GM12891 (cell line): ENCODE measurements at places on chromosomes 7 and 10.

DNA sequence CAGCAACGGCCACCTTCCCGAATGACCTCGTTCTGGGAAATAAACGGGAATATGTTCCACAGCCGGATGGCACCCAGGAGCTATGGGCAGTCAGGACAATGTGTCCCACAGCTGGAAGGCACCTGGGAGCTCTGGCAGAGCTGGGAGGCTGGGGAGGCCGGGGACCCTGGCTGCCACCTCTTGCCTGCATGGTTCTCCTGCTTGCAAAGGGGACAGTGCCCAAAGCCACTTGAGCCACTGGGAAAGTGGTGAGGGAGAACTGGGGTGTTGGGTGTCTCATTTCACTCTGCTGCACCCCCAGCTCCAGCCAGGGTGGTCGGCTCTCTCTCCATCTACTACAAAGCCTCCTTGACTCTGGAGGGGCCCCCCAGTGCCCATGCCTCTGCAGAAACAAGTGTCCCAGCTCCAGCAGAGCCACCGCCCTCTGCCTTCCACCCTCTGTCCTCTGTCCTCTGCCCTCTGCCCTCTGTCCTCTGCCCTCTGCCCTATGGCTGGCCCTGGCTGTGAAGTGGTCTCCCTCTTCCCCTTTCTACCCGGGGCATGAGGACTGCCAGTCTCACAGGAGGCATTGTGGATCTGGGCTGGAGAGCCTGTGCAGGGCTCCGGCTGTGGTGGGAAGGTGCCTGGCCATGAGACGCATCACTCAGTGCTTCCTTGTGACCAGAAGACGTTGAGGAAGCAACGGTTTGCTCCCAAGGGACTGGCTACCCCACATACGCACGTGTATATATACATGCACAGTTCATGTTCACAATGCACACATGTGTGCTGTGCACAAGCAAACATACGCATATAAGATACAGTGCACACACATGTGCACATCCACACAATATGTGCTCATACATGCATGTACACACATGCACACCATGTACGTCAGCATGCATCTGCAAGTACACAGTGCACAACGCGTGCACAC lies 21.5 kb upstream of the INPP5A start:
- no peak for DNase-seq

GRCh38 chr10:683448-684071 lies 5.9 kb downstream of the DIP2C start:
- DNase-seq, result no peak

GRCh38 chr7:100670074-100670473 lies 3.5 kb upstream of the GNB2 start:
- DNase-seq, result no peak

DNA sequence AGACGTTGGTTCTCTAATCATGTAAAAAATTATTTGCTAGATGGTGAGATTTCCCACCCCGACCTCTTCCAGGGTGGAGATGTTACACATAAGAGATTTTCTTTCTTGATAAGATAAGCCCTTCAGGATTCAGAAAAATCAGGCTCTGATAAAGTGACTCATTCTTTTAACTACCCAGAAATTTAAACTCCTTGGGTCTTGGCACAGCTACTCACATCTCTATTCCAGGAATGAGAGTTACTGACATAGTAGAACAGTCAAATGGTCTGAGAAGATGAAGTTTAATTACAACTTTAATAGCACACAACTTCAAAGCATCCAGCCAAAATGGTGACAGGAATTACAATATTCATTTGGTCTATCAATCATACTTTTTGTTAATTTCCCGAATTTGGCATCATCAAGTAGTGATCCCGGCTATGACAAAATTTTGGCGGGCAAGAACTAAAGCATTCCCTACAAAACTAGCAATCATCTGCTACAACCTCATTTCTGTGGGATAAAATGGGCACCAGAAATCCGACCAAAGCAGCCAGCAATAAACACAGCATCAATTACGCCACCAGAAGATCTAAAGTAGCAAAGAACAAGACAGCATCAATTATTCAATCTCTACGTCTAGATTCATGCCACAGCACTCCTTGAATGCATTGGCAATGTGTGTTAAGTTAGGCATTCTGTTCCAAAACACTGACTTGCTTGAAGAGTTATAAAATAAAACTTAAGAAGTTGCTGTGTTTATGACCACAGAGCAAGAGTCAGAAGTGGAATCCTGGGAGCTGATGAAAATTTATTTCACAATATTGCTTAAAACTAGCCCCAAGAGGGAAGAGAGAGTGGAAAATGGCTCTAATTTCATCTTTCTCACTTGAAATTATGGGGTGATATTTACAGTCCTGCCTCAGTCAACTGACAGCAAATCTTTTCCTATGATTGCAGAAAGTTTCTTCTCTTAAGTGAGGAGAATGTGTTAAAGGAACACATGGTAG lies 565.7 kb upstream of the ANKRD30A start:
- DNase-seq, result no peak

GRCh38 chr7:52682993-52683392 lies 352.4 kb upstream of the POM121L12 start:
- DNase-seq, result no peak

DNA sequence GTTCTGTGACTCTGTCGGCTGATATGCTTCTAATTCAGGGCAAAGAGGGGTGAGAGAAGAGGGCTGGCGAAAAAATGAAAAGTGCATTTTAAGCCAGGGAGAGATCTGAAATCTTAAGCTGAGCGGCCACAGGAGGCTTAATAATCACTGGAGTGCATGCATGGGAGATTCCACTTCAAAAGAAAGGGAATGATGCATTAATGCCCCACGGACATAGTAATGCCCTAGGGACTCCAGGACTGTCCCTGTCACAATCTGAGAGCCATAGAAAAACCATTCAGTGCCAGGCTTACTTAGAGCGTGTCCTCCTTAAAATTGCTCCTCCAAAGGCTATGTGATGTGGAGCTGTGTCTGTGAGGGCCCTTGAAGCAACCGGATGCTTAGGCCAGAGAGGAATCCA lies 75.1 kb downstream of the NHLRC2 start:
- no peak for DNase-seq

- no peak for DNase-seq
Measured at GRCh38 chr7:56028942-56029630, 22.2 kb downstream of the PSPH start.

DNA sequence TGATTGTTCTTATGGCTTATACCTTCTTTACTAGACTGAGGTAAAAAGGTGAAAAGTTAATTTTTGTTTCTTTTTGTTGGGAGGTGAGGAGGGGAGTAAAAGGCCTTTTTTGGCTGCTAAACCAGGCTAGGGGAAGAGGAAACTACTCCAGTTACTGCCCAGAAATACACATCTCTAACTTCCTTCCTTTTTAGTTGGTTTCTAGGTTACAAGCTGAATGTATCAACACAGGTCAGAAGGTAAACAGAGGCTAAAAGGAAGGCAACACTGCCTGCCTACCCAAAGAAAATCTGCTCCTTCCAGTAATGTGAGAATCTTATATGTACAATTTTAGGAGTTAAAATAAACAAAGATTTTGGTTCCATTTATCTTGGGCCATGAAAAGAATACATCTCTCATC lies 140.4 kb downstream of the NRBF2 start:
- DNase-seq, result no peak

DNA sequence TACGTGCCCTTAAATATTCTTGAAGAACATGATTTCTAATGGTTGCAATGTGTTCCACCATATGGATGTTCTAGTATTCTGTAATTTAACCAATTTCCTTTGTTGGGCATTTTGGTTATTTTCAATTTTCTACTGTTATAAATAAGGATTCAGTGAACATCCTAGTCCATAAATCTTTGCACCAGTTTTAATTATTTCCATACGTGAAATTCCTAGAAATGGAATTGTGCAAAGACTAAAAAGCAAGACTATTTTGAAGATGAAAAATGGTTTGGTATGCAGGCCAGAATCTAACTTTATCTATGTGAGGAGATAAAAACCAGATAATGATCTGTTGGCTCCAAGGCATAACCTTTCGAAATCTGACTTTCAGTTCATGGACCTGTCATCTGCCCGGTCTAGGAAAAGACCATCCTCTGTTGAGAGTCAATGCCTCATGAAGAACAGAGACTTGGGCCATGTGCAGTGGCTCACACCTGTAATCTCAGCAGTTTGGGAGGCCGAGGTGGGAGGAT lies 633.2 kb upstream of the NRP1 start:
- no peak for DNase-seq

- DNase-seq, result no peak
Measured at GRCh38 chr7:100120733-100121036, 1.3 kb downstream of the CNPY4 start.

DNA sequence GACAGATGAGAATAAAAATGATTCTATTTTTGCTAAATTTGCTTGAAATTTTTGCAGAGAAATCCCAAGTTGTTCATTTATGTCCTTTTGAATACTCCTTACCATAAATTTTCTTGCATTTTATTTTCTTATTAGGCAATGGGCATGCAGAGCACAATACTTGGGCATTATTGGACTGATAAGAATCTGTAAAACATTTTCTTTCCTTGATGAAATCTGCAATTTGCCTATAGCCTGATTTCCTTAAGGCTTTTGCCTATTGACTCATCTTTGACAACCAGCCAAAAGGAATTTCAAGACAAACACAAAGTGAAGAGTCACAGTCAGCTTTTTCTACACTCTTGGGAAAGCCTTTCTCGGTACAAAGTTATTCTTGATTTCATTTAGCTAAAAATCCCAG lies 30.5 kb upstream of the GNAT3 start:
- DNase-seq, result no peak

GRCh38 chr10:62669341-62669740 lies 135.2 kb upstream of the ADO start:
- no peak for DNase-seq
